CD4-positive, alpha-beta T cell treated with Interleukin-17A for 1 hour (primary cell): ENCODE measurements at places on chromosomes 2 and 18.

DNA sequence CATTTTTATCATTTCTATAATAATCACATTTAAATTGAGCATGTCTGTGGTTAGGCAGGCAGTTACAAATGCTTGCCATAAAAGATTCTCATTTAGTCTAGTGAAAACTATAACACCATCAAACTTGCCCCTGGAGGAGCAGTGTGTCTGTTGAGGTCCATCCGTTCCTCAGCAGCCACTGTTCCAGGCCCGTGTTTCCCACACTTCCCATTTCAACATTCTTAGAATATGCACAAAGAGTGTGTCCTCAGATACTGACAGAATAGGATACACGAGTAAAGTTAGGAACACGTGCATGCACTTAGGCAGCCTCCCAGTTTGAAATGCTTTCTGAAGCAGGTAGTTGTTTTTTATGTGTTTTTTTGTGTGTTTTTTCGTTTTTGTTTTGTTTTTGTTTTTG lies 39.9 kb downstream of the NCK2 start:
- DNase-seq = no peak

- DNase-seq = no peak
These were observed 83.1 kb downstream of the SDC1 start for GRCh38 chr2:20141806-20142205.

- no peak for DNase-seq
These were observed 289.9 kb downstream of the LRRTM1 start for GRCh38 chr2:80014637-80015036.

DNA sequence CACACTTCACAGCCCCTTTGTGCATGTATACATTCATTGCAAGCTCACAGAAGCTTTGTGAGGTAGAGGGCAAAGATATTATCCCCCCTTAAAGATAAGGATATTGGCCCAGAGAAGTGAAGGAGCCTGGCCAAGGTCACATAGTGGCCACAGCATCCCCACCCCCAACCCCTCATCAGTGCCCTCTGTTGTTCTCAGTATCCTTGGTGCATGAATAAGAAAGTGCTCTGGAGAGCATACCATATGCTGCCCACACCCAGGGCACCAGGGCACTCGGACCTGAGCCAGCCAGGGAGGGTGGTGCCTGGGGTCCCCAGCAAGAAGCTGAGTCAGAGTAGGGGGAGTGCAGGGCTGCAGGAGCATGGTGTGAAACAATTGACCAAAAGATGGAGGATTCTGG lies 3.3 kb downstream of the DYSF start:
- no peak for DNase-seq

- no peak for DNase-seq
These were observed 16.6 kb upstream of the TTL start for GRCh38 chr2:112465382-112465781.

DNA sequence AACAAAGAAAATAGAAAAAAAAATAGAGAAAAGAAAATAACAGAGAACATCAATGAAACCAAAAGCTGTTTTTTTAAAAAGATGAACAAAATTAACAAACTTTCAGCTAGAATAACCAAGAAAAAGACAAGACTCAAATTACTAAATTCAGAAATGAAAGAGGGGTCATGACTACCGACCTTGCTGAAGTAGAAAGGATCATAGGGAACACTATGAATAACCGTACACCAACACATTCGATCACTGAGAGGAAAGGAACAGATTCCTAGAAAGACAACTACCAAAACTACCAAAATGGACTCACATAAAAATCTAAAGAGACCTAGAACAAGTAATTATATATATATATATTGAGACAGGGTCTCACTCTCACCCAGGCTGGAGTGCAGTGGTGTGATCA lies 37.4 kb upstream of the DTNB start:
- DNase-seq = no peak

- DNase-seq = no peak
These were observed 9.3 kb downstream of the XRCC5 start for GRCh38 chr2:216118474-216118873.

GRCh38 chr2:138023298-138023697 lies 59.0 kb downstream of the HNMT start:
- DNase-seq = no peak

DNA sequence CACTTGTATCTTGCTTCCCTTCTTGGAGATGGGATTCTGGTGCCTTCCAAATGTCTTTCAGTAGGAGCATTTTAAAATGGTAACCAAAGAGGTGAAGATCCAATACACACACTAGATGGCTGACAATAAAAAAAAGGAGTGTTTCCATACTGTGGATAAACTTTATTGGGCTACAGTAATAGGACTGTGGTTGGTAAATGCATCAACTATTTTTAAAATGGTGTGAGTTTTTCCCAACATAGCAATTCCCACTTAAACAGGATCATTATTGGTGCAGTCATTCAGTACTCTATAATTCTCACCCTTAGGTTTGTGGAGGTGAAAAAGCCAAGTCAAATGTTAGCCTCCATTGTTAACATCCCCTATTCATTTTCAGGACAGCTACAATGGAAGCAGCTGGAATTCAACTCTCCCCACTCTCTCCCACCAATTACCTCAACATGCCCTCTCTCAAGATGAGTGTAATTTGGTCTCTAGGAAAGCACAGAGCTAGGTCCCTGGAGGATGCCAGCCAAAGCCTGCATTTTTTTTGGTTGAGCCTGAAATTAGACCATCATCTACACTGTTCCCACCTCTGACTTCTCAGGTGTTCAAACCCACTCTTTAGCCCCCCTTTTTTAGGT lies 273.3 kb downstream of the TCF4 start:
- DNase-seq = no peak

- no peak for DNase-seq
These were observed 1243.1 kb upstream of the NXPH2 start for GRCh38 chr2:140023291-140023690.

DNA sequence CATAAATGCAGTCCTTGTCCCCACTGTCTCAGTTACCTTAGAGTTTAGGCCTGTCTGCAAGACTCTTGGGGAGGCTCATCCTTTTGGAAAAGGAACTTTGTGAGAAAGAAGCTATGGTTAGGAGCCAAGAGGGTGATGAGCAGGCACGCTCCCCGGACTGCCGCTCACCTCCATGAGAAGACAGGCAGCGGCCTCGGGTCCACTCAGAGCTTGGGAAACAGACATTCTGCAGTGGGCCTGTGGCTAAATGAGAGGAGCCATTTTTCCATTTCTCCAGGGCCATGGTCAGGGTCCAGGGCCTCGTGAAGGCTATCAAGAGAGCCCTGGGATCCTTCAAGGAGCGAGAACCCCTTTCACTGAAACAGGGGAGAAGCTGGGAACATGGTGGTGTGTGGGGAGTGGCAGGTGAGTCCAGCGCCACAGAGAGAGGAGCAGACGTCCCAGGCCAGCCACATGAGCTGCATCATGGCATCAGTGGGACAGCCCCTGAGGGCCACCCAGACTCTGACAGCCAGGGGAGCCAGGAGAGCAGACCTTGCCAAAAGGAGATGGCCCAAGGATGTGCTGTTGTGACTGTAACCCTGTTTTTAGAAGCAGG lies 4.0 kb upstream of the TEX51 start:
- DNase-seq = no peak

- no peak for DNase-seq
These were observed 1101.0 kb upstream of the GYPC start for GRCh38 chr2:125554956-125555355.

DNA sequence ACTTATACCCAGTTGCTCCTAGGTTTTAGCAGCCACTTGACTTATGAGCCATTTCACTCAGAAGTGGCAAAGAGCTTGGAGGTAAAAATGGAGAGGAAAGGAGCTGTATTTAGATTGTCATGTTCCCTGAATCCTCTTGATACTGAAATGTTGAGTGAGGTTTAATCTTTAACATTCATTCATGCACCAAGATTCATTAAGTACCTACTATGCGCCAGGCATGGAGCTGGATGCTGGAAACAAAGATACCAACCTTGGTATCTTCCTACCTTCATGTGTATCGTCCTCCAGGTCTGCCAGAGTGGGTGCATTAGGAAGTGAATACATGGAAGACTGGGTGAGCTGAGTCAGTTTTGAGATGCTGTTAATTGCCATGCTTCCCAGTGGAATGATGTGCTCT lies 23.7 kb downstream of the TPGS2 start:
- no peak for DNase-seq
